ENCODE measurements at places on chromosomes 2 and 18.

DNA sequence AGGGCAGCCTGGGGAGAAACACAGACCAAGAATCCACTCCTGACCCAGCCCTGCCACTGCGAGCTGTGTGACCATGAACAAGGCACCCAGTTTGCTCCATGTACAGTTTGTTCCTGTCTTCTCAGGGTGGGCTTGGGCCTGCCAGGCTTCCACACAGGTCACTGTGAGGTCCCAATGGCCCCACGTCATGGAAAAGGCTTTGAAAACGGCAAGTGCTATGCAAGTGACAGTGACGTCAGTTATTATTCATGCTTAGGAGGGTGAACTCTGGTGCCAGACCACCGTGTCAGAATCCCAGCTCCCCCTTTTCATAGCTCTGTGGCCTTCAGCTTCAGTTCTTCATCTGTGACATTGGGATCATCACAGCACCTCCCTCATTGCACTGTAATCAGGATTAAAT, 87.1 kb downstream of the TNS1 start:
- DNase-seq = no peak

GRCh38 chr2:162929571-162929970, 91.0 kb upstream of the KCNH7 start:
- peak; percentile 96 for DNase-seq

- DNase-seq = no peak
These were observed 610.2 kb downstream of the ZEB2 start for GRCh38 chr2:143909577-143910353.

- no peak for DNase-seq
These were observed 87.0 kb upstream of the CERS6 start for GRCh38 chr2:168369031-168369430.

GRCh38 chr18:27546991-27547390, 361.9 kb upstream of the CHST9 start:
- no peak for DNase-seq

GRCh38 chr2:49404108-49404507, 249.8 kb upstream of the FSHR start:
- no peak for DNase-seq

- no peak for DNase-seq
These were observed 169.5 kb downstream of the SRBD1 start for GRCh38 chr2:45441571-45441970.

DNA sequence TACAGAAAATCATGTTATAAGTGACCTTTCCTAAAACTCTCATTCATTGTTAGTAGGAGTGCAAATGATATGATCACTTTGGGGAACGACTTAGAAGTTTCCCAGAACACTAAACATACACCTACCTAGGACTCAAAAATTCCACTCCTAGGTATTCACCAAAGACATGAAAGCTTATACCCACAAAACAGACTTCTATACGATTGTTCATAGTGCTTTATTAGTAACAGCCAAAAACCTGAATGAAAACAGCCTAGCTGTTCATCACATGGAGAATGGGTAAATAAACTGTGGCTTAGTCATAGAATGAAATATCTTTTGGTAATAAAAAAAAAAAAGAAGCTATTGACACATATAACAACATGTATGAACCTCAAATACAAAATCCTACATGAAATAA, 8.8 kb downstream of the NOL10 start:
- no peak for DNase-seq

DNA sequence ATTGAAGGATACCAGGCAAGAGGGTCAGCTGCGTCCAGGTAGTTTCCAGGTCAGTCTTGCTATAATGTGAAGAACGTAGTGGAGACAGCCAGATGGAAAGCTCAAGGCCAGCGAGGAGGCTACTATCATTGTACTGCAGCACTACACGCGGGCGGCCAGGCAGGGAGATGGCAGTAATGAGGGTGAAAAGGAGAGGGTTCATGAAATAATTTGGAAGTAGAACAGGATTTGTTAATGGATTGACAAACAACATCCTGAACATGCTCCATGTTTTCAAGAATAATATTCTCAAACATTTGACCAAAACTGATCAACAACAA, 17.1 kb downstream of the SPIRE1 start:
- DNase-seq = no peak

DNA sequence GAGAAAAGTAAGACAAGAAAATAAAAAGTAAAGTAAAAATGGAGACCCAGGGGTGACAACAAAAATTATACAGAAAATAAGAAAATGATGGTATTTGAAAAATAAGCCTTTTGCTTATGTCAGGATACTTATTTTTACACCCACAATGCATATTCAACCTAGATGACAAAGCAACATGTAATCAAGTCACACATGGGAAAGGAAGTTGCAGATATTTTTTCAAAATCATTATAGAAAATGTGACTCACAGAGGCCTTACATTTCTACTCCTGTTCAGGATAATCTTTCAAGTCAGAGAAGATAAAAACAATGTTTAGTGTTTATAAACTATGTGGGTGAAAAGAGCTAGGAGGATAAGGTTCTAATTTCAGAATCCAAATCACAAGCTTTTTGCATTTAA, 275.3 kb upstream of the UBE2E3 start:
- peak; percentile 26 for DNase-seq

- no peak for DNase-seq
These were observed 13.4 kb upstream of the NEMP2 start for GRCh38 chr2:190547886-190548285.

DNA sequence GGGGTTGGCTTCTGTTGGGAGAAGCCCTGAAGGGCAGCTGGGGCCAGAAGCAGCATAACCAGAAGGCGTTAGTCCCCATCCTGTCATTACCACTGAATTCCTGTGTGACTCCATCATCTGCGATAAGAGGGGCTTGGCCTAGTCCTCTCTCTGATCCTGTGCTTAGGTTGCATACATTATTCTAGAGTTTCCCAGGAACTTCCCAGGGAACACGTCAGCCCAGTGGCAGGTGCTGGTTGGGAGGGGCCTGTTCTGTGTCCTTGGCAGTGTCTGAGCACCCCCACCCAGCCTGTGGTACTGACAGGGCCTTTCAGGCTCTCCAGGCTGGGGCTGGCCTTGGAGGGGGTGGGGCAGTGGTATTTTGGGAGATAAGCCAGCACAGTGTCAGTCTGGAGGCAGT, 4.5 kb upstream of the TOGARAM2 start:
- peak; percentile 93 for DNase-seq

DNA sequence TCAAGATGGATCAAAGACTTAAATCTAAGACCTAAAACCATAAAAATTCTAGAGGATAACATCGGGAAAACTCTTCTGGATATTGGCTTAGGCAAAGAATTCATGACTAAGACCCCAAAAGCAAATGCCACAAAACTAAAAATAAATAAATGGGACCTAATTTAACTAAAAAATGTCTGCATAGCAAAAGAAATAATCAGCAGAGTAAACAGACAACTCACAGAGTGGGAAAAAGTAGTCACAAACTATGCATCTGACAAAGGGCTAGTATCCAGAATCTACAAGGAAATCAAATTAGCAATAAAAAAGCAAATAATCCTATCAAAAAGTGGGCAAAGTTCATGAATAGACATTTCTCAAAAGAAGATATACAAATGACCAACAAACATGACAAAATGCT, 18.2 kb upstream of the ASB18 start:
- no peak for DNase-seq
